ENCODE measurements at places on chromosomes 2 and 18.
A peak's percentile ranks its signal among the peaks of the same experiment; 100 is the strongest.

DNA sequence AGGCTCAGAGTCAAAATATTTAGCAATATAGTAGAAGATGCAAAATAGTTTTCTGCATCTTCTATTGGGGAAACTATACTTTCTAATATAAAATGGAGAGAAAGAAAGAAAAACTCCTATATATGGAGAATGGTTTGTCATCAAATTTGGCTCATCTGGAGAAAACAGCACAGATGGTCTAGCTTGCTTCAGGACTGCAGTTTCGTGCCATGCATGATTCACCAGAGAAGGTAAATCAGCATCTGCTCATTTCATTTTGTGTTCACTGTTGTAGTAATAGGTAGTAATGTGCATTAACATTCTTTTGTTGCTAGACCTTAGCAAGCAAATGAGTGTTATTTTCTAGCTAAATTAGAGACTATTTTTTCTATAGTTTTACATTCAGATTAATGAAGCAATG is 179.0 kb downstream of the ASXL3 start:
- DNase-seq: no peak

GRCh38 chr18:58671632-58672564 is 633 bp downstream of the MALT1 start:
- DNase-seq: peak; percentile 53

- DNase-seq: no peak
Measured at GRCh38 chr2:51693640-51694039, 661.7 kb upstream of the NRXN1 start.

GRCh38 chr2:140998017-140998416 is 1132.8 kb downstream of the LRP1B start:
- DNase-seq: no peak

DNA sequence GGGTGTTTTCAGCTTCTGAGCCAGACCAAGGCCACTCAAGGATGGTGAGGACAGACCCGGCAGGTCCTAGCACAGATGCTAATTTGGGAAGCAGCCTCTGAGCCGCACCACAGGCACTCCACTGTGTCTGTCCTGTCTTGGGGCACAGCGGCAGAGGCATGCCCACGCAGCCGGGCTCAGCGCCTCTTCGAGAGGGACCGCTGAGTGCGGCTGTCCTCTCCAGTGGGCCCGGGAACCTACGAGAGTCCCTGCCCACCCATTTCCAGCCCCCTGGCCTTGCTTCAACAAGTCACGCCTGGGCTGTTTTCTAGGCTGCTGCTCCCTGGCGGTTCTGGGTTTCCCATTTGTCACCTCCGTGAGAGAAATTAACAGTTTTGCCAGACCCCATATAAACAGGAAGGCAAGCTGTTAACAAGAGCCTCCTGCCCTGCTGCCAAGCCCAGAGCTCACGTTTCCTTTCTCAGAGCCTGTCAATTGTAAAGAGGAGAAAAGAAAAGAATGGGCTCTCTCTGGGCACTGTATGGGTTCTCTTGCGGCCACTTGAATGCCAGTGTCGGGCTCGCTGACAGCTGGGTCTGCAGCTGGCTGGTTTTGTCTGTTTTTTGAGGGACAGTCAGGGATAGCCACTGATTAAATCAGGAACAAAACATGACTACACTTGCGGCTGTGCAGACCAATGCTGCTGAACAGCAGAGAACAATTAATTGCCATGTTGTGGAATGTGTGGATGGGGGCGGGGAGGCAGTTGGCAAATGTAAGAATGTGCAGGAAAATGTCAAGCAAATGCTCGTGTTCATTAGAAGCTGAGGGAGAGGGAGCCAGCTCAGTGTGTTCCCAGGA is 30.6 kb downstream of the TMEM17 start:
- DNase-seq: no peak
